Stimulated activated CD8-positive, alpha-beta memory T cell treated with anti-CD3 and anti-CD28 coated beads, Interleukin-2, amount 100 ng/mL, for 1 hour (primary cell): ENCODE measurements at places on chromosomes 4 and X.

- DNase-seq = no peak
Observed at GRCh38 chr4:152646221-152646620, 33.6 kb downstream of the TMEM154 start.

DNA sequence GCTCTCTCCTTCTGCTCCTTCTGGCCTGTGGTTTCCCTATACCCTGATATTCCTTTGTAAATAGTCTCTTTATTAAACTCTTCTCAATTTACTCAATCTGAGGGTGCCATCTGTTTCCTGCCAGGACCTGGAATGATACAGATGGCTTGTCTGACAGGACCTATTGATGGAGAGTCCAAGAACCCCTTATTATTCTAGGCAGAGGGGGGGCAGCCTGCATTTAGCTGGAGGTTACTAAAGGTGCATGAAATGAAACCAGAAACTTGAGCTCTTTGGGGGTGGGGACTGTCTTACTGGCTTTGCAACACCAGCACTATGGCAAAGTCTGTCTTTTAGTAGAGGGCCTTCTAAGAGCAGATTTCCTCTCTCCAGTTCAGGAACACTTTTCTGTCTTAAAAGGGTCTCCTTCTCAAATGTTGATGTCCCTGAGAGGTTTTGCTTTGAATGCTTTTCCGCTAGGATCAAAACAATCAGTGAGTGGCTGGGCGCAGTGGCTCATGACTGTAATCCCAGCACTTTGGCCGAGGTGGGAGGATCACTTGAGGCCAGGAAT lies 162.5 kb upstream of the MED14 start:
- no peak for DNase-seq

DNA sequence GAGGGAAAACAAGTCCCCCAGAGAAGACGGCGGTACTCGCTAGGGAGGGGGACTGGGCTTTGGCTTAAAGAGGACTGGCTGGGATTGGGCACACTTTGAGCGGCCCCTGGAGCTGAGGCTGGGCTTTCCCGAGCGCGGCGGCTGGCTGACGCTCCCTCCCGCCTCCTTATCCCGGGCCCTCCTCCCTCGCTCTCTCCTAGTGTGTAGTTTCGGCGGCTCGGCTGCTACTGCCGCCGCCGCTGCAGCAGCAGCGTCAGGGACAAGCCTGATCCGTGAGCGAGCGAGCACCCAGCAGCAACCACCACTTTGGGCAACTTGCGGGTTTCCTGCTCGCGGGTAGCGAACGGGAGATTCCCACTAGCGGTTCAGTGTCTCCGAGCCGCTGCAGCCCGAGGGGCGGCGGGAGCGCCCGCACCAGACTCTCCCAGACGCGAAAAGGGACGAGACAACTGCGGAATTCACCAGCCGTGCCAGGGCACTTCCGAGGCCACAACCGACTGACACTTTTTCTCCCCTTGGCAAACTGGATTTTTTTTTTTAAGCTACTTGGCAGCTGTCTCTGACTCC lies 632 bp upstream of the PCDH7 start:
- DNase-seq = no peak

GRCh38 chr4:40672528-40673522 lies 43.2 kb upstream of the RBM47 start:
- no peak for DNase-seq

DNA sequence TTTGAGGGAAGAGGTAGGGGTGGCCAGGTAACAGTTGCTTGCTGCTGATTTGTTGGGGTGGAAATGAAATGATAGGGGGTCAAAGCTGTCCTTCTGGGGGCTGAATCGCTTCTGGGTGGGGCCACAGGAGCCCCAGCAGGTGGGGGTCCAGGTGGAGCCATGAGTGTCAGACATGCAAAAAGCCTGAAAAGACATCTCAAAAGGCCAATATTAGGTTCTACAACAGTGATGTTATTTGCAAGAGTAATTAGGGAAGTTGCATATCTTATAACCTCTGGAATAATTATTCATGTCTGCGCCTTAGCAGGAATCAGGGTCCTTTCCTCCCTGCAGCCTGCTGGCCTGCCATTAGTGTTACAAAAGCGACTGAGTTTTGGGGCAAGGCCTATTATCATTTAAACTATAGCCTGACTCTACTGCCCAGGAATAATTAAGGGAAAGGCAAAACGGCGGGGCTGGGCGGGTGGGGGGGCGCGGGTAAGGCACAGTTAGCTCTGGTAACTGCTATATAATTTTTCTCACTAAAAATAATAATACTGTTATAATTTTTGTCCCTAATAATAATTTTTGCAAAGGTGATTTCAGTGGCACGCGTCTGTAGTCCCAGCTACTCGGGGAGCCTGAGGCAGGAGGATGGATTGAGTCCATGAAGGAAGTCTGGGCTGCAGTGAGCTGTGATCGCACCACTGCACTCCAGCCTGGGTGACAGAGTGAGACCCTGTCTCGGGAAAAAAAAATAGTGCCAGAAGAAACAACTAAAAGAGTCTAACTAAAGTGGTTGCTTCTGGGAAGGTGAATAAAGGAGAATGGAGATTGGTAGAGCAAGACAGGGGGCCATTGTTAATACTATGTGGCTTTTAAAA lies 145.7 kb downstream of the MAGEB17 start:
- DNase-seq = no peak

- DNase-seq = no peak
Observed at GRCh38 chrX:137194164-137194563, 160.4 kb upstream of the GPR101 start.

DNA sequence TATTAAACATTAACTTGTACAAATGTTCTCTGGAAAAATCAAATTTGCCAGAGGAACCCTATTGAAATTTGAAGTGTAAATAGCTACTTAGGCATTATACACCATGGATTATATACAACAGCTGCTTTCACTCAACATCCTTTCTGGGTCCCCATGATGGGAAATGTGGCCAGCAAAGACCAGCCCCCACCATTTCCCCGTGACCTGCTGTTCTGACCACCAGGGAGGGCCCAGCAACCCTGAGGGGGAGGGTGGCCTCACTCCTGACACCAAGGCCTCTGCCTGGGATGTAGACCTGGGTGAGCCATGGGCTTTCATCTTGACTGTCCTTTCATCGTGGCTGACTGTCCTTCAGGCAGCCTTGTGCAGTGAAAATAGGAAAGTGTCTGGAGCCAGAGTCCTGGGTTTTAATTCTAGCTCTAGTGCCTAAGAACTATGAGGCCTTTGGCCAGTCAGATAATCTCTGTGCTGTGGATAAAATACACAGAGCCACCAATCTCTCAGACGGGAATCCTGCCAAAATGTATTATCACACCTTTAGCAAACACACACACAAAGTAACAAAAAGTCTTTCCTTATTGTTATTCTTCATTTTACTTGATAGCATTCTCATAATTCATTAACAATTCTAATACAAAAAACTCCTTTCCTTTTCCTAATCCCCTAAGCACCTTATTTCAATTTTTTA lies 45.1 kb downstream of the NR3C2 start:
- DNase-seq = no peak

DNA sequence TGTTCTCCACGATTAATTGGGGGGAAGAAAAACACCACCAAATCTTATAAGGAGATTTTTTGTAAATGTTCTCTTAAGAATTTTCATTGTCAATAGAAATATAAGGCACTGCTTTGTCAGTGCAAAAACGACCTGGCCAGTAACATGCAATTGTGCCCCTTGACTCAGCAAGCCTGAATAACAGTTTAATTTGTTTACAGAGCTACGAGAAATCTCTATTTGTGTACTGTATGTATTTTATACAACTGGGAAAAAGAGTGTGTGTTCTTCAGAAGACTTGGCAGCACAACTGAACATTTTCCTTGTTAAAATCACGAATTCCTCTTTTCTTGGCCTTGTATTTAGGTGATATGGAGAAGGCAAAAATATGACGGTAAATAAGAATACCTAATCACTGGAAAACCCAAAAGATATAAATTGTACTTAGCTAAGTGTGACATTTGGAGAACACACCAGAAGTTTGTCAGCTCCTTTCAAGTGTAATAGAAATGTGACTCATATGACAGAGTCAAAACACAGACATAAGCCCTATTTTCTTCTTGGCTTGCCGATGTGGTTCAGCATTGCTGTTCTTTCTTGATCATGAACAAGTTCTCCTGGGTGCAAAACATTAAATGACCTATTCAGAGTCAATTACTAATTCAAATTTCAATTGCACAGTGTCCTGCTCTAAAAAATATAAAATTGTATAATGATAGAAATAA lies 945.0 kb upstream of the INTU start:
- no peak for DNase-seq

- DNase-seq = no peak
Observed at GRCh38 chrX:142804085-142804484, 221.6 kb upstream of the SPANXN4 start.

GRCh38 chr4:54090804-54091623 lies 8.9 kb upstream of the GSX2 start:
- DNase-seq = no peak

- DNase-seq = no peak
Observed at GRCh38 chr4:70062000-70062399, 11.8 kb downstream of the HTN1 start.

DNA sequence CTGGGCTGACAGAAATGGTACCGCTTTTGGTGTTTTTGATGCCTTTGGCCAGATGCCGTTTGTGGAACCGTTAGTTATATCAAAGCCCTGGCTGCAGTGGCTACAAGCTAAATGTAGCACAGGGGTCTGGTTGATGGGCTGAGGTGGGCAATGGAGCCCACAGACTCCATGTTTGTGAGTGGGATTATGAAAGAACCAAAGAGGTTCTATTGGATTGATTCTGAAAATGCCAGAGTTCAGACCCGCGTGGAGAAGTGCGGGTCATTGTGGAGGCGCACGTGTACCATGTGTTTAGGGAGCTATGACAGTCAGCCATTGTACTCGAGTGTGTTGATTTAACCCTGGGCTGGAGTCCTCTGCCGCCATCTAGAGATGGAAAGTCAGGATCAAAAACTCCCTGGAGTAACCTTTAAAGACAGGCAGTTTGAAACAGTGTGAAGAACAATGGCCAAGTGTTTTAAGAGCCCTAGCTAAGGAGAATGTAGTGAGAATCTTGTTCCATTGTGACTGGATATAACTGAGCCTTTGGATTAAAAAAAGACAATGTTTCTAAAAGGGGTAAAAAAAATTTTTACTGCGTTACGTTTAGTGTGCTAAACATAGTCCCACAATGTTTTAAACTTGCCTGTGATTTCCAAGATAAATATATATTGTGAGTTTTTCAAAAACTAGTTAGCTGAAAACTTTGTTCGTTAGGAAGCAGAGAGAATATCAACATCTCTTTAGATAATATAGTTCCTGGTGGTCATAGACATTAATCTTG lies 12.7 kb downstream of the ART3 start:
- no peak for DNase-seq

GRCh38 chr4:79083406-79084010 lies 144.3 kb upstream of the PAQR3 start:
- no peak for DNase-seq

DNA sequence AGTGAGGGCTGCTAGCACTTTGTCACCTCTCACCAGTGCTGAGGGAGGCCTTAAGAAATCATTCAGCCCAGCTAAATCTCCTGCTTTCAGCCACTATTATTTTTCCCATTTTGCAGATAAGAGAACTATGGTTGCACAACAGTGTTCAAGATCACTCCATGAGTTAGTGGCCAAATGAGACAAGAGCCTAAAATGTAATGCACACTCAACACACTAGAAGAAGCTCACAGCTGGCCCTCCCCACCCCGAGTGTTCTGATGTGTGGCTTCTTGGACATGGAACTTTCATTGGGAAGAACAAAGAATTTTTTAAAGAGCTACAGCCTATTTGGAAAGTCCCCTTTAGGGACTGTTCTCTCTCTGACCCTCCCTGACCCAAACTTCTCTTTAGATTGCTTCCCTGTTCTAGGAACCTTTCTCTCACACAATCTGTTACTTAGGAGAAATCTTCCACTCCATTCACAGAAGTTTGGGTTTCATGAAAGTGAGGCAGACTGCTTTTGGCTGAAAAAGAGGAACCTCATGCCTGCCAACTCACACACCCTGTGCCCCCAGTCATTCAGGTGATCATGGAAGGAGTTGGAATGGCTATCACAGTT lies 44.0 kb upstream of the CT47C1 start:
- DNase-seq = no peak

DNA sequence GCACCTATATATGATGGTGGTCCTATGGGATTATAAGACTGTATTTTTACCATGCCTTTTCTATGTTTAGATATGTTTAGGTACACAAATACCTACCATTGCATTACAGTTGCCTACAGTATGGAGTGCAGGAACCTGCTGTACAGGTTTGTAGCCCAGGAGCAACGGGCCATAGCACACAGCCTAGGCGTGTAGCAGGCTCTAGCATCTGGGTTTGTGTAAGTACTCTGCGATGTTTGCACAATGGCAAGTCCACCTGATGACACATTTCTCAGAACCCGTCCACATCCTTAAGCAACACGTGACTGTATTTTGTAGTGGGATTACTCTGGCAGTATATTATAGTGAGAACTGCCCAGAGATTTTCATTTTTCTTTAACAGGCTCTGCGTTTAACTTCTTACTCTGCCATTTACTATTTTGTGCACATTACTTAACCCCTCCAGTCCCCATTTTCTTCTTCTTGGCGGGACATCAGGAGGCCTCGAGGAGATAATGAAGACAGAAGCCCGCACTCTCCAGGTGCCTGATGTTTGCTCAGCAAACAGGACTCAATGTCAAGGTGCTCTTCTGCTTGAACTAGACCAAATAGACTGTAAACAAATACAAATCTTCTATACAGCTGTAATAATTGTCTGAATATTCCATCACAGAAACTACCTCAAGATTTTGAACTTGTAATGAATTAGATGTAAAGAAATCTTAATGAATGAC lies 102.0 kb upstream of the PDLIM3 start:
- DNase-seq = no peak

- DNase-seq = no peak
Observed at GRCh38 chr4:2411786-2412510, 6.5 kb downstream of the ZFYVE28 start.
